Sciatic nerve (tissue), 2 donors: ENCODE measurements at places on chromosomes 2 and 18. TPM values are rescaled to one million over a fixed set of nuclear protein-coding genes. Genes with fewer than 3 reads are reported as not detected.

DNA sequence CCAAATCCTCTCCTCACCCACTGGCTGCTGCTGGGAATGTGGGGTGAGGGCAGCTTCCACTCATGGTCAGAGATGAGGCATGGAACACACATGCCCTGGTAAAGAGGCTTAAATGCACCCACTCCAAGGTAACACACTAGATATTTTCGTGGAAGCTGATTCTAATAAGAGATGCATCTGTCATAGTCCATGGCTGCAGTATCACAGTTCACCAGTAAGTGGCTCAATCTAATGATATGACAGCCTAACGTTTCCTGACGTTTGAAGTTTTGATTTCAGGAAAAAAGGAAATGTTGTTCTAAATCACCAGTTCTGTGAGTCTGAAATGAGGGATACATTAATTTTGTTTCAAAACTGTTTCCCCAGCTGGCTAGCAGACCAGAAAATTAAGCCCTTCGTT, 38.2 kb downstream of the LCT start:
- DNase-seq, result no peak

DNA sequence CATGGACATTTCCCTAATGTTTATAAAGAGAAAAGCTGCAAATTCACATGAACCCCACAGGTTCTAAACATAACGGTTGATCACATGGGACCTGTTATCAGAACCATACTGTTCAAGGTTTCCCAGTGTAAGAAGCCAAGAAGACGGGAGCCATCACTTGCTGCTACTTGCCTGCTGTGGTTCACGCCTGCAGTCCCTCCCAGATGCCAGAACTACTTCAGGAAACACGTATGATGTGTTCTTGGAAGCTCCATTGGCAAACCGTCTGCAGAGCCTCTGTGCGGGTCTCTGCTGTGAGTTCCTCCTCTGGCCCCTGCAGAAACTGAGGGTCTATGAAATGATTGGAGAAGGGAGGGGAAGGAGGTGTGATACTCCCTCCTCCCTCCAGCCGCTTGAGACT, 75.2 kb downstream of the CABLES1 start:
- no peak for DNase-seq

GRCh38 chr2:133986081-133986837, 267.6 kb upstream of the MGAT5 start:
- no peak for DNase-seq

GRCh38 chr2:137173463-137173862, 408.1 kb downstream of the THSD7B start:
- no peak for DNase-seq

- DNase-seq, result no peak
Measured at GRCh38 chr2:74146929-74147726, 584 bp downstream of the BOLA3 start.

- no peak for DNase-seq
Measured at GRCh38 chr2:109463891-109464290, 149.9 kb downstream of the SEPTIN10 start.

DNA sequence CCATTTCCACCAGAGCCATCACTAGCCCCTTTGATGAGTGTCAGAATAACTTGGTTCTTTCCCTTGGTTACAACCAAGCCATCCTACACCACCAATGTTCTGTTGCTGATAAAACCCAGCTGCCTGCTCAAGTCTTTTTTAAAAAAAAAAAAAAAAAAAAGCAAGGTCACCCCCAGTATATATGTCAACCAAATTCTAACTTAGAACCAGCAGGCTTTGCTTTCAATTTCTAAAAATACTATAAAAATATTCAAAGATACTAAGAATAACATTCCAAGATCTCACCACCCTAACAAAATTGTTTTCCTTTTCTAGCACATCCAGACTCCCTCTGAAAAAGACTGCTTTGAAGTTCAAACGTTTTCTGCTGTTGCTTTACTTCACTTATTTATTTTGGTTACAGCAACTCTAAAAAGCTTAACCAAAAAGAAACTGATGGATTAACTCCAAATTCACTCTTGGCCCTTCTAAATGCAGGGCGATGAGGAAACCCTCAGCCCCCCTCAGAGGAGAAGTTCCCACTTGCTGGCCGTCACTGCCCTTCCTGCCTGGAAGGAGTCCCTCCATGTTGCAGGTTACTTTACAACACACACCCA, 10.9 kb downstream of the UXS1 start:
- no peak for DNase-seq

GRCh38 chr2:185833864-185834263, 95.3 kb downstream of the FSIP2 start:
- DNase-seq, result no peak

DNA sequence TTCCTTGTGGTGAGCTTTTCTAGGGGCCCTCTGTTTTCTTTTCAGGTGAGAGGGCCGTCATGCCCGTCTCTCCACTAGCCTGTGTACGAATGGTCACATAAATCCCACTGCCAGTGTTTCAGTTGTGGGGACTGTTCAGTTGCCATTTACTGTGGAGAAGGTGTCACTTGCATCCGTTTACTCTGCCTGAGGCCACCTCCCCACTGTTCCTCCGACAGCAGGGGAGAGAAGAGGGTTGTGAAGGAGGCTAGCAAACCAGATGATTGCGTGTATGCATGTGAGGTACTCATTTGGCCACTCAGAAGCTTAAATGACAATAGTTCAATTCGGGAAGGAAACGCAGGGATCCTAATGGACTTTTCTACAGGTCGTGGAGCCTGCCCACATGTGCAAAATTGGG, 3.3 kb downstream of the MTCL1 start:
- DNase-seq, result no peak

- DNase-seq, result no peak
Measured at GRCh38 chr2:237487496-237487895, 445 bp downstream of the MLPH start.

- DNase-seq, result no peak
Measured at GRCh38 chr2:227287771-227288170, 37.3 kb upstream of the MFF start.

DNA sequence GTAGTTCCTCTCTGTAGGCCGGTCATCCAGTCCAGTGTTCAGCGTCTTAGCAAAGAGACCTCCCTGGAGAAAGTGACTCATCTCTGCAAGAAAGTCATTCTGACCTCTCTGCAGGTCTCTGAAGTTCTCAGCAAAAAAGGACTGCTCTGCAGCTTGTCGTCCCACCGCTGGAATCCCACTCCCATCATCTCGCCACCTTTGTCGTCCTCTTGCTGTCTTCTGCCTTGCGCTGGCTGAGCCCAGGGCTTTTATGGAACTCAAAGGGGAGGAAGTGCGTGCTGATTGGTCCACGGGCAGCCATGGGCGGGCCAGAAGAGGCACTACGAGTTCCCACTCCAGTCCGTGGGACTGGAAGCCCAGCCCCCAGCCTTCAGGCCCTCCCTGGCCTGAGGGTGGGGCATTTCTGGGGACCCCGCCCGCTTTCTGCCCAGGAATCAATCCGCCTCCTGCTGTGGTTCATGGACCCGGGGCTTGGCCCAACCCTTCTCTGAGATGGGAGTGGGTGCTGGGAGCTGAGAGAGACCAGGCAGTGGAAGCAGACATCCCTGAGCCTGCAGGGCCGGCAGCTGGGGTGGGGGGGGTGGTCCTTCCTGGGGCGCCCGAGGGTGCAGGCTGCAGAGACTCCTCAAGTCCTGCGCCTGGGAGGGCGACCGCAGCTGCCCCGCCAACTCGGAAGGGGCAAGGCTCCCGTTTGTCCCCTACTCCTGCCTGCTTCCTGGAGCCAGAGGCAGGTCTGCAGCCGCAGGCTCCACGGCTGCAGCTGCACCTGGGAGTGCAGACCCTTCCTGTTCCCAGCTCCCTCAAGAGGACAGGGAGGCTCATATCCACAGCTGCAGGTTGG, 660.7 kb upstream of the RAB6C start:
- no peak for DNase-seq

DNA sequence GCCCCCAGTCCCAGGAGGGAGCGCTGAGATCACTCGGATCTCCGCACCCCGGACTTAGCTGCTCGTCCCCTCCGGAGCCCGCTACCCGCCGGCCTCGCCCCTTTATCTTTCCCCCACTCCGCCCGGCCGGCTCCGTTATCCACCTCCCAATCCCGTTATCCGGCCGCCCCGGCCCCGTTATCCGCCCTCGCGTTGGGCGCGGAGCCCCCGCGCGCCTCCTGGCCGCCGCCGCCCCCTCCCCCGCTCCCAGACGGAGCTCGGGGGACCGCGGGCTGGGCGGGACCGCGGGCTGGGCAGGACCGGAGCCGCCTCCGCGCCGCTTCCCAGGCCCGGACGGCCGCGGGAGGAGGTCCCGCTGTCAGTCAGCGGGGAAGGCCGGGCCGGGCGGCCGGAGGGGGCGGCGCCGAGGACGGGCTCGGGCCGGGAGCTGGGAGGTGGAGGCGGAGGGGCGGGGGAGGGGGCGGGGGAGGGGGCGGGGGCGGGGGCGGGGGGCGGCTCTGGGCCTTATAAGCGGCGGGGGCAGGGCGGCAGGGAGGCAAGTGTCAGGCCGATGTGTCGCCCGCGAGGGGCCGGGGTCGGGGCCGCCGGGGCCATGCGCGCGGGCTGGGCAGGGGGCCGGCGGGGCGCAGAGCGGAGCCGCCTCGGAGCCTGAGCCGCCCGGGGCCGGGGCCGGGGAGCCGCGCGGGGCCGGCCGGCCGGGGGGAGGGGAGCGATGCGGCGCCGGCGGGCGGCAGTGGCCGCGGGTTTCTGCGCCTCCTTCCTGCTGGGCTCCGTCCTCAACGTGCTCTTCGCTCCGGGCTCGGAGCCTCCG, at the start of gene PKDCC:
PKDCC (plus strand) TSS at position 534 of the 811 bp plus-strand sequence; CDS start at position 713, 179 bp downstream.
- peak; percentile 91 for DNase-seq

- no peak for DNase-seq
Measured at GRCh38 chr2:10538224-10538894, 90.2 kb upstream of the ODC1 start.

DNA sequence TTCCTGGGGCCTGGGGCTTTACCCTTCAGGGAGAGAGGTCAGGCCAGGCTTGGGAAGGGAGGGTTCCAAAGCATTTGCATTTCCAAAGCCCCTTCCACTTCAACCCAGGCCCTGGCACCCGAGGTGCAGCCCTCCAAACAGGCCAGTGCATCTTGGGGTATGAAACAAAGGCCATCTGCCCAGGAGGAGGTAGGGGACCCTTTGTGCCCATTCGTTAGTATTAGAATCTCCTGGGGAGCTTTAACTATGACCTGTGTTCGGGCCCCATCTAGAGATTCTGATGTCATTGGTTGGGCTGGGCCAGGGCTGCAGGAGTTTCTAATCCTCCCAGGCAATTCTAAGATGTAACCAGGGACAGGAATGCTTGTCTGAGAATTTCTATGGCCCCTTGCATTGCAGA, 73.6 kb downstream of the CIB4 start:
- no peak for DNase-seq

DNA sequence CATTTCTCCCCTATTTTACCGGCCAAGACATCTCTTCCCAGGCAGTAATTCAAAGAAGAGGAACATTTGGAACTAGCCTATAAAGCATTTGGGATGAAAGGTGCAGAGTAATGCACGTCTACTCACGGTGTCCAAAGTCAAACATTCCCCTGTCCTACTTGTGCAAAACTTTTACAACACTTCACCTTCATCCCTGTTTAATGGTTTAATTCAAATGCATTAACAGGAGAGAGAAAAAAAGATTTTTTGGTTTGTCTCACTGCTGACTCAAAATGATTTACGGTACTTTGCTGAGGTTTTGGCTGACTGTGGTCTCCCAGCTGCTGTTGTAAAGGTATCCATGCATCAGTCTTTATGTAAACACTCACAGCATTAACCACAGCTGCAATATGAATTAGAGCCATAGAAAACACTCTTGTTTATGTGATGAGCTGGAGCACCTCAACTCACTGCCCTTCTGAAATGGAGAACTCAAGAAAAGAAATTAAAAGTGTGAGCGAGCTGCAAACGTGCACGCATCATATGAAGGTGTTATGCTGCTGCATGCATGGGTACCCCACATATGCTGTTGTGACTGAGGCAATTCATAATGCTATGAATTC, 220.5 kb downstream of the PIEZO2 start:
- DNase-seq, result no peak

- DNase-seq, result no peak
Measured at GRCh38 chr2:183123117-183123958, 905 bp upstream of the NUP35 start.

DNA sequence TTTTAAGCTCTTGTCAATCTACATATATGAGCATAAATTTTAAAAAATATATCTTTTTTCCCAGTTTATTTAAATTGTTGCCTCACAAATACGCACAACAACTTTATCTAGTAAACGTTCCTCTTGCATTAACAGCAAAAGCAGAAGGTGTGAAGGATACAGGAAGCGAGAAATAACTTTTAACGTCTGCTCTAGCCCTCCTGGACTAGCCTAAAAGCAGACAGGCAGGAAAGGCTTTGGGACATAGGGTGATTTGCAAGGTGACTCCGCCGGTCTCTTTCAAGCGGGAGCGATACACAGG, 434 bp upstream of the DUSP19 start:
- DNase-seq, result no peak

DNA sequence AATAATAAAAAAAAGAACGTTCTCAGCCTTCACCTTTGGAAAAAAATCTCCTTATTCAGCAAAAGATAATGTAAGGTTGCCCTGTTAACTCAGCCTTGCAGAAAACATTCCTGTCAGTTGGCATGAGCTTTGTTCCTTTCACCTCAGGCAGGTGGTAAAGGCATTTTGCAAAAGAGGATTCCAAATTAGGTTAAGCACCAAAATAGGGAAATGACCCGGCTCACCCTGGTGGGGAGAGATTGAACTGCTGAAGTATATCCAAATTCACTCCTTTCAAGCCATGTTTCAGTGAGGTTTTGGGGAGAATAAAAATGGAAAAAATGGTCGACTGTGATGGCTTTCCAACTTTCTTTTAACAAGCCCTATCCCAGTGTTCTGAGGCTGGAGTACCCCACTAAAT, 1988.8 kb upstream of the PIK3C3 start:
- no peak for DNase-seq

GRCh38 chr2:119486196-119486827, 38.0 kb downstream of the SCTR start:
- DNase-seq, result no peak

DNA sequence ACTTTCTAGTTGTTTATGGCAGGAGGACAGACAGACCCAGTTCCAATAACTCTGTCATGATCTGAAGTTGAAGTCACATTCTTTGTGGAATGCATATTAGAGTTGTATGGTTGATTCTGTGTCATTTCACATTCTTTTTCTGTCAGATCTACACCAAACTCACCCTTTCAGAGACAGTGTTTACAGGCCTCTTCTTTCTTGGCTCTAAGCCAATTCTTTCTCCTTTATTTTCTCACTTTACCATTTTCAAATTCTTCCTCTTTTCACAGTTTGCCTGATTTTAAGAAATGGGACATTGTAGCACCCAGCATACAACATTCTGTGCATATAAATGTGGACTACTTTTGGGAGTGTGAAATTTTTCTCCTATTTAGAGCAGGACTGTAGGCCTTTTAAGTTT, 103.7 kb downstream of the CCDC85A start:
- DNase-seq, result no peak

PPP4R3B gene
- 64.6 TPM for total RNA-seq

SNTG2 gene
- 4.4 TPM for total RNA-seq

APOB gene
- 2.9 TPM for total RNA-seq

POTEJ gene
- total RNA-seq, result not detected

CXCR2 gene
- total RNA-seq, result 9.1 TPM

SCN7A gene
- 109 TPM for total RNA-seq

ABCG5 gene
- not detected for total RNA-seq

STARD6 gene
- total RNA-seq, result 0.85 TPM

GPC1 gene
- 85.4 TPM for total RNA-seq

LAMA1 gene
- total RNA-seq, result 2.0 TPM

COL6A3 gene
- total RNA-seq, result 198 TPM
